Germinal center (tissue), 1 donor: ENCODE measurements at places on chromosomes 12 and 14.

DNA sequence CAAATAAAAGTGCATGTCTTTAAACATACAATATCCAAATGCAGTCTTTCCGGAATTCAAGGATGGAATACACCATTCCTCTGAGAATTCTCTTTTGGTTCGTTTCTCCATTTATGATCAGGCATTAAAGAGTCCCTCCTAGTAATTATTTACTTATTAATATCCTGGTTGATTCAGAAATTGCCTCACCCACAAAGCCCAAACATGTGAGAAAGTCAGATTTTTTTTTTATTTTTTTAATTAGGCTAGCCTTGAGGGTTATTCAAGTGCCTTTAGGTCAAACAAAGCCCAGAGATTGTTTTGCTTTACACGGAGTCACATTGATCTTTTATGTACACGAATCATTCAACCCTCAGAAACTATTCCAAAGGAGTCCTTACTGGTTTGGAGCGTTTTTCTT is 6.4 kb upstream of the TSPAN8 start:
- no peak for DNase-seq

GRCh38 chr12:78457938-78458337 is 406.6 kb upstream of the SYT1 start:
- DNase-seq: no peak

DNA sequence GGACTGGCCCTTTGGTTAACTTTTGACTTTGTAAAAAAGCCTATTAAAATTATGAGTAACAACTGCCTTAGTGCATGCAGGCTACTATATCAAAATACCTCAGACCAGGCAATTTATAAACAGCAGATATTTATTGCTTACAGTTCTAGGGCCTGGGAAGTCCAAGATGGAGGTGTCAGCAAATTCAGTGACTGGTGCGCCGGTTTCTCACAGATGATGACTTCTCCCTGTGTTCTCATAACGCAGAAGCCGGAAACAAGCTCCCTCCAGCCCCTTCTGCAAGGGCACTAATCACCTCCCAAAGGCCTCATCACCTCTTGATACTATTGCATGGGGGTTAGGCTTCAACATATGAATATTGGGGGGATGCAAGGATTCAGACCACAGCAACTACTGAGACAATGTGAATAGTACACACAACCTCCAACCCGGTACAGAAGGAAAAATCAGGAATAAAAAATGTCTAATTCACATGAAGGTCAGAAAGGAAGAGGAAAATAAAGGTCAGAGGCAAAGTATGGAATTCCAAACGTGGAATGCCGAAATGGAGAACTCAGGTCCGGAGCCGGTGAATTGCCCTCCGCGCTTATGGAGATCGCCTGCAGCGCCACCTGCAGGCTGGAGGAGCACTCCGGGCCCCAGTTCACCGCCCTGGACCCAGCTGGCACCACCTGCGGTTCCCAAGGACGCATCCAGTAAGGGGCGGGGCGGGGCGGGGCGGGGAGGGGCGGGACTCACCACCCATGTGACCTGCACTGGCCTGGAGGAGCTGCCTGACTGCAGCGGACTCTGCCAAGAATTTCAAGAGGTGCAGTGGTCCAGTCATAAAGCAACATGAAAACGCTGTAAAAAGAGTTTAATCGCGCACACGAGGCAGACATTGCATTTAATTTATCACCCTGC is 203.4 kb downstream of the KIF26A start:
- DNase-seq: peak; percentile 72

GRCh38 chr12:643475-644302 is 19.6 kb downstream of the NINJ2 start:
- peak; percentile 35 for DNase-seq

DNA sequence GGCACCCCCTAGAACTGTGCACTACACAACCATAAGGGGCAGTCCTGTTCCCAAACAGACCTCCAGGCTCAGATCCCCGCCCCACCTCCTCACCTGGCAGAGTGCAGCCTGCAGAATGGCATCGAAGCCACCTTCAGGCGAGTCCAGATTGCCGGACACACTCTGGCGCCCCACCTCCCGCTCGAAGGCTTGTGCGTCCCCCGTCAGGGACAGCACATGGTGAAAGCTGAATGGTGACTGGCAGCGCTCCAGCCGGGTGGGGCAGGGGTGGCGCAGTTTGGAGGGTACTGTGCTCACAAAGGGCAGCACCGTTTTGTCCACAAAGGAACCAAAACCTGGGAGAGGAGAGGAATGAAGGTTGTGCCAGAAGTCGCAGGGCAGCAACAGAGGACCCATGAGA is 10.6 kb downstream of the ITGB7 start:
- no peak for DNase-seq

DNA sequence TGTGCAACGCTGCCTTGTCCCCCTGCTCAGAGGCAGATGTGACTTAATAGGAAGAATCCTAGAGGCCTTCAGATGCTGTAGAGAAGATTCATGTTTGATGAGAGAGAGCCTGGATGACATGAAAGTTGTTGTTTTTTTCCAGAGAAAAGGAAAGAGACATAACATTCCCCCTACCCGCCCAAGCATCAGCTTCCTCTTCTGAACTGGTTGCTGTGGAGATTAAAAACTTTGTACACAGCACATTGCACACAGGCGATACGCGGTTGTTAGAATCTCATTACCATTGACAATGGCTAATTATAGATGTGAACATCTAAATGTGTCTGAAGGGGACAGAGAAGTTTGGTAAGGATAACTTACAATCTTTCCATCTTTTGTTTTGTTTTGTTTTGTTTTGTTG is 13.6 kb upstream of the ETFBKMT start:
- no peak for DNase-seq

- no peak for DNase-seq
These were observed 21.4 kb upstream of the PPP4R4 start for GRCh38 chr14:94152676-94153075.

- DNase-seq: no peak
These were observed 70.6 kb upstream of the SLC24A4 start for GRCh38 chr14:92252323-92252722.

- DNase-seq: no peak
These were observed 2.9 kb downstream of the RESF1 start for GRCh38 chr12:31962076-31962475.

- DNase-seq: no peak
These were observed 57.7 kb downstream of the HMGA2 start for GRCh38 chr12:65881965-65882413.

DNA sequence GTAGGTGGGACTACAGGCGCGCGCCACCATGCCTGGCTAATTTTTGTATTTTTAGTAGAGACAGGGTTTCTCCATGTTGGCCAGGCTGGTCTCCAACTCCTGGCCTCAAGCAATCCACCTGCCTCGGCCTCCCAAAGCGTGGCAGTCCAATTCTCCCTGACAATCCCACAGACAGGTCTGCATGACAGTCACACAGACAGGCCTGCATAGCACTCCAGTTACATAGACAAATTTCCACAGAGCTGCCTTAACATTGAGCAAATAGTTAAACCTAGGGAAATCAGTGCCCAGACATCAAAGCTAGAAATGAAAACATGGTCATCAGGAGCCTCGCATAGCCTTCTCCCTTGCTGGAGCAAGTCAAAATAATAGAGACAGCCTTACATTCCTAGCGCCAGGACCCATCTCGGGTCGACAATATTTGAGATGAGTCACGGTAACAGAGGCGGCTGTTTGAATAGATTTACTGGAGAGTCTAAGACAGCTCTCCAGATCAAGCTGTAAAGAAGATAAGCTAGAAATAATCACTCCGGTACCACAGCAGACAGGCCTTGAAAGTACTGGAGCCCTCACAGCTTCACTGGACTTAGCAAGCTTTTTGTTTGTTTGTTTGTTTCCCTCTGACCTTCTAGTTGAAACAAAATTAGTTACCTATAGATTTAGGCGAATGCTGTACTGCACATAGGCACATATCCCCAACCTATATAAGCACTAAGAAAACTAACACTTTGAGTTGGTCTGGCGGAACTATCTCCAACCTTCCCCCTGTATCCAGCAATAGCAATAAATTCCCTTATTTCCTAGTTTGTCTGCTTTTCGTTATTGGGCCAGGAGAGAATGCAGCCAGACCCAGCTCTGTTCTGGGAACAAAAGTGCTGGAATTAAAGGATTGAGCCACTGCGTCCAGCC is 23.8 kb upstream of the PYROXD1 start:
- DNase-seq: no peak

- DNase-seq: no peak
These were observed 6.2 kb upstream of the CCT2 start for GRCh38 chr12:69579029-69579428.

DNA sequence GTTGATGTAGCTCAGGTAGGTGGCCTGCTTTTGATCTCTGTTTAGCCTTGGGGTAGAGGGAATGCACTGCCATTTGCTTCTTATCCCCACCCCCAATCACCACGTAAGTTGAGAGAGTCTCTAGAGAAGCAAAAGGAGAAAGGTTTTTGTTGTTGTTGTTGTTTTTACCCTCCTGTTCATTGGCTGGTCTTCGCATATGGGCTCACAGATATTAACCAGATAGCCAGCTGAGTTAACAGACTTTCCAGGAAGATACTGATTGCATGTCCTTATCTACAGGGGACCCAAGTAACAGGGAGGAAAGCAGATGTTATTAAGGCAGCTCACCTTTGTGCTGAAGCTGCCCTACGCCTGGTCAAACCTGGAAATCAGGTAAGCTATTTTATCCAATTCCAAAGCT is 2.9 kb downstream of the PA2G4 start:
- DNase-seq: no peak

GRCh38 chr12:48946205-48946604 is 11.1 kb downstream of the ARF3 start:
- no peak for DNase-seq

GRCh38 chr14:103562179-103562428 is 353 bp downstream of the BAG5 start:
- DNase-seq: no peak

- DNase-seq: no peak
These were observed 38.2 kb upstream of the RIC8B start for GRCh38 chr12:106736051-106736957.

GRCh38 chr12:29990971-29991370 is 207.2 kb upstream of the TMTC1 start:
- DNase-seq: no peak

DNA sequence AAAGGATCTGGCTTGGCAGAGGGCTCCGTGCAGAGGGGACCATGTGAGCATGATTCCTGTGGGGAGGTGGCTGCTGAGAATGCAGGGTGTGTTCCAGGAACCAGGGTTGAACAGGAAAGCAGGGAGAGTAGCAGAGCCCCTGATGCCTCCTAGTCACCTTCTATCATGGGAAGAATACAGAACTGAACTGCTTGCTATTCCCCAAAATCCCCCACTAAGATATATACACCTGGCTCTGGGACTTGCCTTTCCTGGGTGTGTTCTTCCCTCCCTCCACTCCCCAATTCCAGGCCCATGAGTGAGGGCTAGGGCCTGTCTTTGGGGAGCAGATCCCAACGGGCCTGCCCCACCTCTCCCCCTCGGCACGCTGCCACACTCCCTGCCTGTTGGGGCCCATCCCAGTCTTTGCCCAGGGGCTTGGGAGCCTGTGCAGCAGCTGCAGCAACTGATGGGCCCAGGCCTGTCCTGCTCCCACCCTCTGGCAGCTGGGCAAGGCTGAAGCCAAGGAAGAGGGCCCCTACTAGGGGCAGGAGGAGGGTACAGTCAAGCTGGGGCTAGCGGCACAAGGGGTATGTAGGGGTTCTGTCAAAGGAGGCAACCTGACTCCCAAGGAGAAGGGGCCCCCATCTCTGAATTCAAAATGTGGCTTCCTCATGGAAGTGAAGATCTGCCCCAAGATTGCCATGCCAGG is 3.2 kb downstream of the AJUBA start:
- no peak for DNase-seq

DNA sequence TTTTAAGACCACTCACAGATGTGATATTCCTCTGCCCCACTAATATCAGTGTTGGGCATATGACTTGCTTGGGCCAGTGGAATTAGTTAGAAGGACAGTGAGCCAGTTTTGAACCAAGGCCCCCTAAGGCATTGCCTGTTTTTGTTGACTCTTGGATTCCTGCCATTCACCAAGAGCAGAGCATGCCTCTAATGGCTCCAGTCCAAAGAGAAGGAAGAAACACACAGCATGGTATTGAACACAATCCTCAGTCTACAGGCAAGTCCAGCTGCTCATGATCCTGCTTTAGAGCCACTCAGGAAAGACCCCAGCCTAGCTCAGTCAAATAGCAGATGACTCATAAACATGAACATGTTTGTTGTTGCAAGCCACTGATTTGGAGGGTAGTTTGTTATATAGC is 1201.5 kb downstream of the BCL11B start:
- no peak for DNase-seq

- no peak for DNase-seq
These were observed 271.8 kb downstream of the TRHDE start for GRCh38 chr12:72543777-72544467.

DNA sequence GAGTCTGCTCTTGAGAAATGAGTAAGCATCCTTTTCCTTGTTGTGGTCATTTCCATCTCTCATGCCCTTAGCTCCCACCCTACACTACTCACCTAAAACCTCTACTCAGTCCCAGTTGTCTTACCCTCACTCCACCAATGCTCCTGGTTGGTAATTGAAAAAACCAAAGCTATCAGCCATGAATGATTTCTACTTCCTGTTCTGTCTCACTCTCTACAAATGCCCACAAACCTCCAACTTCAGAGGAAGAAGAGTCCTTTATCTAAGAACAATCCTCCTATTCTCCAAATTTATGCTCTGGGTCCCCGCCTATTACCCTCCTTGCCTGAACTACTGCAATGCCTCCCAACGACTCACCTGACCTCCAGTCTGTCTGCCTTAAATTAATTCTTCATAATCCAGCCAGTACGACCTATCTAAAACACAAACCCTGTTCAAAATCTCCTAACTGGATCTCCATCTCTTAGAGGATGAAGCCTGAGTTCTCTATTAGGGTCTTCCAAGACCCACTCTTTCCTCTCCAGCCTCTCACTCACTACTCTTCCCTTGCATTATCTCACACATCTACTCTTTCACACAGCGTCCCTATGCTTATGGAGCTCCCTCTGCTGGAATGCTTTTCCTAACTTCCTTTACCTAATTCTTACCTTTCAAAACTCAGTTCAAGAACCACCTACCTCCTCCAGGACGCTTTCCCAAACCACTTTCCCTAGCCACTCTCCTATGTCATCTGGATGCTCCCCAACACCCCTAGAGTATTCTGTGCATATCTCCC is 2.2 kb downstream of the DHRS1 start:
- DNase-seq: no peak

GRCh38 chr12:62331306-62331705 is 71.1 kb downstream of the USP15 start:
- no peak for DNase-seq

DNA sequence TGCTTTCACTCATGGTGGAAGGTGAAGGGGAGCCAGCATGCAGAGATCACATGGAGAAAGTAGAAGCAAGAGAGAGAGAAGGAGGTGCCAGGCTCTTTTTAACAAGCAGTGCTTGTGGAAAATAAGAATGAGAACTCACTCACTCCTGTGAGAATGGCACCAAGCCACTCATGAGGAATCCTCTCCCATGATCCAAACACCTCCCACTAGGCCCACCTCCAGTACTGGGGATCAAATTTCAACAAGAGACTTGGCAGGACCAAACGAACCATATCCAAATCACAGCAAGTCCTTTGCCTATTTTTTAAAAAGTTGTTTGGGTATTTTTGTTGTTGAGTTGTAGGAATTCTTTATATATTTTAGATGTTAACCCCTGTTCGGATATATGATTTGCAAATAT is 245.9 kb upstream of the ARID2 start:
- no peak for DNase-seq
